ENCODE measurements at places on chromosomes 6 and 20.

GRCh38 chr6:135314543-135314942 is 133.4 kb downstream of the MYB start:
- no peak for DNase-seq

DNA sequence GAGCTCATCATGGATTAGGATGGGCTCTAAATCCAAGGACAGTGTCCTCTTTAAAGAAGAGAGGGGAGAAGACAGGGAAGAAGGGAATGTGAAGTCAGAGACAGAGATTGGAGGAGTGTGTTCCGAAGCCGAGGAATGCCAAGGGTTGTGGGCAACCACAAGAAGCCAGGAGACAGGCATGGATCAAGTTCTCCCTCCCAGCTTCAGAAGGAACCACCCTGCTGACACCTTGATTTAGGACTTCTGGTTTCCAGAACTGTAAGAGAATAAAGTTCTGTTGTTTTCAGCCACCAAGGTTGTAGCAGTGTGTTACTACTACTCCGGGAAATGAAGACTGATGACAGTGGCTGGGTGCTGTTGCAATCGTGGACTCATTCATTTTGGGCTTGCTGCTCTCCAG is 120.1 kb downstream of the RPS12 start:
- DNase-seq, result no peak

DNA sequence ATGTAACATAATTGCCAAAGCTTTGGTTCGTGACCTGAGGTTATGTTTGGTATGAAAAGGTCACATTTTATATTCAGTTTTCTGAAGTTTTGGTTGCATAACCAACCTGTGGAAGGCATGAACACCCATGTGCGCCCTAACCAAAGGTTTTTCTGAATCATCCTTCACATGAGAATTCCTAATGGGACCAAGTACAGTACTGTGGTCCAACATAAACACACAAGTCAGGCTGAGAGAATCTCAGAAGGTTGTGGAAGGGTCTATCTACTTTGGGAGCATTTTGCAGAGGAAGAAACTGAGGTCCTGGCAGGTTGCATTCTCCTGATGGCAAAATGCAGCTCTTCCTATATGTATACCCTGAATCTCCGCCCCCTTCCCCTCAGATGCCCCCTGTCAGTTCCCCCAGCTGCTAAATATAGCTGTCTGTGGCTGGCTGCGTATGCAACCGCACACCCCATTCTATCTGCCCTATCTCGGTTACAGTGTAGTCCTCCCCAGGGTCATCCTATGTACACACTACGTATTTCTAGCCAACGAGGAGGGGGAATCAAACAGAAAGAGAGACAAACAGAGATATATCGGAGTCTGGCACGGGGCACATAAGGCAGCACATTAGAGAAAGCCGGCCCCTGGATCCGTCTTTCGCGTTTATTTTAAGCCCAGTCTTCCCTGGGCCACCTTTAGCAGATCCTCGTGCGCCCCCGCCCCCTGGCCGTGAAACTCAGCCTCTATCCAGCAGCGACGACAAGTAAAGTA is 547 bp upstream of the ESR1 start:
- DNase-seq, result no peak

- no peak for DNase-seq
Observed at GRCh38 chr6:104955491-104955890, 1.4 kb upstream of the LIN28B start.

- DNase-seq, result peak; percentile 79
Observed at GRCh38 chr20:57381596-57382503, 9.3 kb upstream of the RBM38 start.

DNA sequence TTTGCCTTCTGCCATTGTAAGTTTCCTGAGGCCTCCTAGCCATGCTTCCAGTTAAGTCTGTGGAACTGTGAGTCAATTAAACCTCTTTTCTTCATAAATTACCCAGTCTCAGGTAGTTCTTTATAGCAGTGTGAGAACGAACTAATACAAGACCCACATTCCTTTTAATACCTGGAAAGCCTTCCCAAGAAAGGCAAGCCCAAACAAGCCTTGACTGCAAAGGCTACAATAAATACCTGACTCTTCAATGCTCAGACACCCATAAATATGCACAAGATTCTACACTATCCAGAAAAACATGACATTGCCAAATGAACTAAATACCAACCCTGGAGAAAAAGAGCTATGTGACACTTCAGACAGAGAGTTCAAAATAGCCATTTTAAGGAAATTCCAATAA is 338.8 kb downstream of the HAO1 start:
- DNase-seq, result no peak

- peak; percentile 29 for DNase-seq
Observed at GRCh38 chr20:51629399-51630058, 87.0 kb upstream of the NFATC2 start.

DNA sequence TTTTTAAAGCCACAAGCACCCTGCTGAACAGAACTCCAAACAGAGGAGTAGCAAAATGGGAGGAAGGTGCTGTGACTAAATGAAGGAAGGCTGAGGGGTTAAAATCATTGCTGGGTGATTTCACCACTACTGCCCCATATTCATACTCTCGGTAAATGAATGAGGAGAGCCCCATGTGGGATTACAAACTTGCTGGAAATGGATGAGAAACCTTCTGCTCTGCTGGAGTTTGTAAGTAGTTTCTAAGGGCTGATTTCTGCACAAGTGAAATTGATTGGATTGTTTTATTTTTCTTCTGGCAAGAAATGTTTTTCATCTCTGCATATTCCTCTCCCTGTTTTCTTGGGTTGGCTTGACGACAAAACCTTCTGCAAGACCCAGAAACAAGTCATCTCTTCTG is 533.5 kb upstream of the MMS22L start:
- DNase-seq, result no peak

- DNase-seq, result no peak
Observed at GRCh38 chr6:39572661-39573340, 152.4 kb downstream of the KIF6 start.

GRCh38 chr6:49634836-49635218 is 1.8 kb downstream of the RHAG start:
- DNase-seq, result no peak

GRCh38 chr6:55276745-55277530 is 50.3 kb upstream of the GFRAL start:
- DNase-seq, result peak; percentile 79

DNA sequence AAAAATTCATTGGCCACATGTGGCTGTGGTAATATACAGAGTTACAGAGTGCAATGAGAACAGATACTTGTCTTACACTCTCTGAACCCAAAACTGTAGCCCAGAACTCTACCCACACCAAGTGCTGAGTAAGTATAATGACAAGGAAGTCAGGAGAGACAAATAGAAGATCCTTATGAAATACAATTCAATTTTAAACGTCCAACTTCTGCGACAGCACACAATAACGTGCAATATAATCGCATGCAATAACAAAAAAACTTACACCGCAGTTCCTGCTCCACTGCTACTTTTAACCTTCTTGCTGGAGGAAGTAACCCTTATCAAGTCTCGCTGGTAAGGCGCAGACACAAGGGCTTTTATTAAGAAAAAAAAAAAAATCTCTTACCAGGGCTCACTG is 881 bp downstream of the SFT2D1 start:
- DNase-seq, result no peak

GRCh38 chr6:34196833-34197195 is 39.9 kb upstream of the HMGA1 start:
- DNase-seq, result no peak

DNA sequence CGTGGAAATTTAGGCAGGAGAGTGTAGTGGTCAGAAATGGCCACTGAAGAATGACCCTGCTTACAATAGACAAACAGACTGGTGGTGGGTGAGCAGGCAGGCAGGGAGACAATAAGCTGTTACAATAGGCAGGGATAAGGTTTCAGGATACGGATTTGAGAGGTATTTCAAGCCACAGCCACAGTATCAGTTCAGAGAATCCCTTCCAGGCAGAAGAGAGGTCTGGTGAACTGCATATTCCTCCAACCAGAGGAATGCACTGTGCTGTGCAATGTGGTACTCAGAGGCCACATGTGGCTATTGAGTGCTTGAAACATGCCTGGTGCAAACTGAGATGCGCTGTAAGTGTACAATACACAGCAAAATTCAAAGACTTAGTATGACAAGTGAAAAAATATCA is 20.6 kb downstream of the RMND1 start:
- DNase-seq, result no peak

- no peak for DNase-seq
Observed at GRCh38 chr6:96923871-96924493, 546 bp upstream of the KLHL32 start.

DNA sequence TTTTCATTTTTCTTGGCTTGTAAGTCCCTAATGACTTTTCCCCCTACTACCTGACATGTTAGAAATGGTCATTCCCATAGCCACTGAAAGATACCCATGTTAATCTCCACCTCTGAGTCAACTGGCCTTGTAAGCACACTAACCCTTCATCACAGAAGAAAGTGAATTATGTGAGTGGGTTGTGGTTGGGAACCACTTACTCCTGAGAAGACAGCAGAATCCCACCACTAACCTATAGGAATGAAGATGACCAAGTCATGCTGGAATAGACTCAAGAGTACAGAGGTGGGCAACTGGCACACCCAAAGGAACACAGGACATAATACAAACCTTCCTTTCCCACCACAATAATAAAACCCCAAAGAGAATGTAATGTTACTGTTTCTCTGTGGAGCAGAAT is 30.1 kb downstream of the RAMACL start:
- no peak for DNase-seq

DNA sequence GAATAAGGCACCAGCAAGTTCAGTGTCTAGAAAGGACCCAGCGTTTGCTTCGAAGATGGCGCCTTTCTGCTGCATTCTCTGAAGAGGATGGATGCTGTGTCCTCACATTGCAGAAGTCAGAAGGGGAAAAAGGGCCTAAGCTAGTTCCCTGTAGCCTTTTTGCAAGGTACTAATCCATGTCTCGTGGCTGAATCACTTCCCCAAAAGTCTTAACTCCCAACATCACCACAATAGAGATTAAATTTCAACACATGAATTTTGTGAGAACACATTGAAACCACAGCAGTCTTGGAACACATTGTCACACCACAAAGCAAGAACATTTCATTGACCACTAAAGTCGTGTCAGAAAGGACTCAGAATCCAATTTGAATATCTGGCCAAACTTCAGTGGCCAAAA is 42.1 kb downstream of the KLHL31 start:
- DNase-seq, result peak; percentile 22

DNA sequence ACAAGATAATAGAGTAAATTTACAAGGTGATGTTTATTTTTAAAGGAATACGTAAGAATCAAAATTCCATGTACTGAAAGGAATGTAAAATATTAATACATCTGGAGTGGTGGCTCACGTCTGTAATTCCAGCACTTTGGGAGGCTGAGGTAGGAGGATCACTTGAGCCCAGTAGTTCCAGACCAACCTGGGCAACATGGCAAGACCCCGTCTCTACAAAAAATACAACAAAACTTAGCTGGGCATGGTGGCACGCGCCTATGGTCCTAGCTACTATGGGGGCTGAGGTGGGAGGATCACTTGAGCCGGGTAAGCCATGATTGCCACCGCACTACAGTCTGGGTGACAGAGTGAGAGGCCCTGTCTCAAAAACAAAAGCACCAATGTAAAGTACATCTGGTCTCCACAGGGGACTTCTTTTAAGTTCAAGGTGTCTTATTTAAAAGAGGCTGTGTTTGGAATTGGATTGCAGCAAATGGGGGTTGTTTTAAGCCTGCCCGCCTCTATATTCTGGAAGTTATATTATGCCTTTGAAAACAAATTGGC is 36.9 kb downstream of the ARID1B start:
- no peak for DNase-seq

DNA sequence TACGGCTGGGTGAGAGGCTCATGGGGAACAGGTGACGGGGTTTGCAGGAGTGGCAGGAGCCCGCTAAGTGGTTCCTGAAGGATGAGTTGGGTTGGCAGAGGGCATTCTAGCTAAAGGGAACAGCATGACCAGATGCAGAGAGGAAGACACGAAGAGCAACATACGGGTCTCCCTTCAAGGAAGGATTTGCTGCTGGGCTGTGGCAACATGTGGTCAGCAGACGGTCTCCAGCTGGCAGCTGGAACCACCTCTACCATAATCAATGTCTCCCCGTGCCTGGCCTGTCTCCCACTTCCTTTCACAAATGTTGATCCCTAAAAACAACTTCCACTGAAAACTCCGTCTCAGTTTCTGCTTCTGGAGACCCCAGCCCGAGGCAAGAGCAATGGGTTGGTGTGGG is 80.6 kb upstream of the SULF2 start:
- DNase-seq, result no peak

GRCh38 chr20:9179867-9180266 is 111.0 kb downstream of the PLCB4 start:
- no peak for DNase-seq

DNA sequence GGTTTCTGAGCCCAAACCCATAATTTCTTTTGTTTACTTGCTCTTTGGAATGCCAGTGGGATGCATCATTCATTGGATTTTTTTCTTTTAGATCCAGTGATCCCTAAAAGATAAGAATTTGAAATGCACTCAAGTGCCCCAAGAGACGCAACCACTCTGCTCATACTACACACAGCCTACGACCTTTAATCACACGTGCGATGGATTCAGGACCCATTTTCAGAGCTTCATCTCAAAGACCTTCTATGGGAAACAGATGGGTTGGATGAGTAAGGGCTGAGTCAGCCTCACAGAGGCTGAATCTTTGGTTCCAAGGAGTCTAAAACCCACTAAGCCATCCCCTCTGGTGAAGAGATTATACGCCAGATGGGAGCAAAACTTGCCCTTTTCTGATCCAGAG is 265.5 kb upstream of the EXOC2 start:
- no peak for DNase-seq

- DNase-seq, result no peak
Observed at GRCh38 chr6:41077536-41077935, 4.8 kb downstream of the NFYA start.

DNA sequence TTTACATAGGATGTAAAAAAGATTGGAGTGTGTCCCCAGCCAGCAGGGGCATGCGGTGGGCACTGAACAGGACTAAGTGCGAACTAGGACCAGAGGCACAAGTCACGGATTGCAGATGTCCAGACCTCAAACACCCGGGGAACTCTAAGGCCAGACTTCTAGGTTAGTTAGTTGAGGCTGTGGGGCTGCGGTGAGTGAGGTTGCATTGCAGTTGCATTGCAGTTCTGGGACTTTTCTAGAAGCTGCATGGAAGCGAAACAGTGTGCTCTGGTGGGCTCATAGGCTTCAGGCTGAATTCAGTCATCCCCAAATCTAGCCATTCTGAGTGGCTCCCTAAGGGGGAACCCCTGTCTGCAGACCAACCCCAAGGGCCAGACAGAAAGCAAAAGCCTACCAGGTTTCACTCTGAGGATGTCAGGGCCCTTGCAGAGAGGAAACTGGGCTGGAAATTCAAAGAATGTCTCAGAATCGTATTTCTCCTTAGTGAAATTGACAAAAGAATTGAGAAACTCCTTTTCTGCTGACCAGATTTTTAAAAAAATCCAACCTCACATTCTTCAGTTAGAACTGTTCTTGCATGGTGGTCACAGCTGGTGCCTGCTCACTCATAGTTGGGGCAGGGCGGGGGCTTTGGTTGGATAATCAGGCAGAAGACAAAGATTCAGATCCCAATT is 182.8 kb downstream of the ZDHHC14 start:
- DNase-seq, result no peak
